ENCODE measurements at places on chromosomes 2 and 18.

DNA sequence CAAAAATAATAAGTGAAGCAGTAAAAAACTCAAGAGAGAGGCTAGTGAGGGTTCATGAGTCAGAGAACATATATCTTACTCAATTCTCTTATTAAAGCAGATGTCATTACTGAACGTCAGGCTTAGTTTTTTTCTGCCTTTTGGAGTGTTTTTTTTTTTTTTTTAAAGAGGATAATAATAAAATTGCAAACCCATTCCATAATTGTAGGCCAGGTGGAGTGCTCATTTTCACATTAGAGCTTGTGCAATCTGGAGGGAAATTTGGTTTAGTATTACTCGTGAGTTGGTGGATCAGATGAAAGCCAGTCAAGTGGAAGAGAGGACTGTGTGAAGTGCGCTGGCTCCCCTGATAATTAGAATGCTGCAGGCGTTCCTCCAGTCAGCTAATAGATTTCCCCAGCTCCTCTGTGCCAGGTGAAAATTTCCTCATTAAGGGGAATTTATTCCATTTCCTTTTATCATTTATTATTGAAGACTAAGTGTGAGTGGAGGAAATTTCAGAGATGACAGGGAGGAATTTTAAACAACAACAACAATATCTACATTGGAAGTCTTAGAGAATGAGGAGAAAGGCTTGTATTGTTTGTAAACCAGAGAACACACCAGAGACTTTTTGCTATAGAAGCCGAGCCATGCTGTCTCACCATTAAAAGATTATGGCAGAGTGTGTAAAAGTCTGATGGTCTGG is 74.6 kb downstream of the CPS1 start:
- DNase-seq, result no peak

DNA sequence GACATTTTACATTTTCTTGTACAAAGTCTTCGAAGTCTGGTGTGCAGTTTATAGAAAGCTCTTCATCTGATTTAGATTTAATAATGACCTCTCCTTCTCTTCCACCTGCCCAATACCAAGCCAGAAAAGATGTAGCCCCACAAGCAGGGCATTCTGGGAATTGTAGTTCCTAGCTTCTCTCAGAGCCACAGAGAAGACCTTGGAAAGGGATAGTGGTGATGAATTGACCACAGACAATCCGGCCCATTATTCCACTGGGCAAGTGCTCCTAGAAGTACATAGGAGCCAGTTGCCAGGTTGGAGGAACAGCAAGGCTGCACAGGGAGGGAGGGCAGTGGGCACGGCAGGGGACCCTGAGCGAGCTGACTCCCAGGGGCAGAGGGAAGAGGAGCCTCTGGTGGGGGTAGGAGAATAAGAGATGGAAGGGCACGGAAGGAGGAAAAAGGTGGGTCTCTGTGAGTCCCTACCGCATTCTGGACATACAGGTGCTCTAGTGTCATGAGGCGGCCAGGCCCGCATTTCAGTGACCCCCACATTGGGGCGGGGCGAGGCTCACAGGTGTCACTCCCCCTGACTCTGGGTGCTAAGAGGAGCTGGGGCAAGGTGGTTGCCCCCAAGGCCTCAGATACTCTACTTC is 152.5 kb upstream of the HAAO start:
- DNase-seq, result no peak

DNA sequence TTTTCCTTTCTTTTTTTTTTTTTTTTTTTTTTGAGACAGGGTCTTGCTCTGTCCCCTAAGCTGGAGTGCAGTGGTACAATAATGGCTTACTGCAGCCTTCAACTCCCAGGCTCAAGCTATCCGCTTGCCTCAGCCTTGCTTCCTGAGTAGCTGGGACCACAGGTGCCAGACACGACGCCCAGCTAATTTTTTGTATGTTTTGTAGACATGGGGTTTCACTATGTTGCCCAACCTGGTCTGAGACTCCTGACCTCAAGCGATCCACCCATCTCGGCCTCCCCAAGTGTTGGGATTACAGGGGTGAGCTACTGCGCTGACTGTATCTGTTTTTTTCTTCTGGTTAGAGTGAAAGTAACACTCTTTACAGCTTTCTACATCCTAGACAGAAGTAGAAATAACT is 240.3 kb upstream of the FBXO11 start:
- DNase-seq, result no peak

- DNase-seq, result no peak
Measured at GRCh38 chr2:146349334-146349733, 1495.5 kb upstream of the ACVR2A start.

DNA sequence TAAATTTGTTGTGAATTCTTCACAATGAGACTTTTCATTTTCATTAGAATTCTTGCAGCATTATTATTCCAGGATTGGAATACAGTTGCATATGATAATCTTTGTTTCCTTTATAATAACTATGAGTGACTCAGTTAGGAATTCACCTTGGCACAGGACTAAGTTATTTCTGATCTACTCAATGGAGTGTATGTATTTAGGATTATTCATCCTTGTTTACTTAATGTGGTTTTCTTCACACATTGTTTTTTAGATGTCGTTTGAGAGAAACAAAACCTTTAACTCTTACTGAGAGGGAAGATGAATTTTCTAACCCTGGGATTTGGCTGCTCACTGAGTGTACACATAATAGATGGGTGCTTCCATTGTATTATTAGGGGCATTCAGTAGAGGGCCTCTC is 970.1 kb downstream of the DPP10 start:
- DNase-seq, result no peak

DNA sequence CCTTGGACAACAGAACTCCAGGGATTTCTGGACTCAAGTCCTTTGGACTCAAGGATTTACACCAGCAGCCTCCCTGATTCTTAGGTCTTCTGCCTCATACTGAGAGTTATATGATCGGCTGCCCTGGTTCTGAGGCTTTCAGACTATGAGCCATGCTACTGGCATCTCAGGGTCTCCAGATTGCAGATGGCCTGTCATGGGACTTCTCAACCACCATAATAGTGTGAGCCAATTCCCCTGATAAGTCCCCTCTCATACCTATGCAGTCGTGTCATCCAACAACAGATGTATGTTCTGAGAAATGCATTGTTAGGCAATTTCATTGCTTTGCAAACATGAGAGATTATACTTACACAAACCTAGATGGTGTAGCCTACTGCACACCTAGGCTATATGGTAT is 61.4 kb upstream of the MSTN start:
- no peak for DNase-seq

- no peak for DNase-seq
Measured at GRCh38 chr2:219675221-219675620, 47.8 kb downstream of the SLC4A3 start.

DNA sequence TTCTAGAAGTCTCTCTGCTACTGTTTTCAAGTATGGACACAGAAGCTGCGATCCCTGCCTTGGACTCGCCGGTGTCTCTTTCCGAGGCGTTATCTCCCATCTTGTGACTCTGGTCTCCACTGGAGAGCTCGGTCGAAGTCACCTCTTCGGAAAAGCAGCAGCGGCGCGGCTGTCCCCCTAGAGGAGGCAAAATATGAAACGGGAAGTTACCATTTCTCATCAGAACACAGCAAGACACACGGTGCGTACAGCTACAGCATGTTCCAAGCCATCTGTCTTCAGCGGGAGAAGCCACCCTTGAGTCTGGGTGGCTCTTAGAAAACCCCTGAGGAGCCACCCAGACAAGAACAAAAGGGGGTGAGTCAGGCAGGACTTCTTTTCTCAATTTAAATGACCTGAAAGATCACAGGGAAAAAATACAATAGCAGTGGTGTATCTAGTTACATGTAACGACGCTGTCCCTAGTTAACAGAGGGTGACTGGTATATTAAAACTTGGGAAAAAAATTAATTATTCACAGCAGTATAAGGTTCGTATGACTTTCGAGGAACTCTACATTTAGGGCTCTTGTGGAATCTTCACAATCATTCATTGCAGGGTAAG is 114.8 kb downstream of the ZNF516 start:
- no peak for DNase-seq

Data from stimulated activated effector memory CD8-positive, alpha-beta T cell treated with anti-CD3 and anti-CD28 coated beads, Interleukin-12 subunit alpha, Interleukin-12 subunit beta, amount 100 ng/mL, for 72 hours (primary cell).